Frontal cortex (tissue), 4 donors: ENCODE measurements at places on chromosomes 2 and 18. TPM values are rescaled to one million over a fixed set of nuclear protein-coding genes. Genes with fewer than 3 reads are reported as not detected.

The ANO7 gene
- 0.41 TPM for total RNA-seq

The GKN2 gene
- not detected for total RNA-seq

The AMER3 gene
- 44.0 TPM for total RNA-seq

The C2orf78 gene
- total RNA-seq, result not detected

The TMEM169 gene
- total RNA-seq, result 23.2 TPM

The COX5B gene
- 351 TPM for total RNA-seq

The ALMS1 gene
- 61.1 TPM for total RNA-seq

The GREB1L gene
- total RNA-seq, result 1.6 TPM

The FER1L5 gene
- total RNA-seq, result 0.41 TPM

The PLCD4 gene
- total RNA-seq, result 1.2 TPM

The DYNC1I2 gene
- 280 TPM for total RNA-seq

The CDCA7 gene
- 14.3 TPM for total RNA-seq

The KLHL41 gene
- 4.1 TPM for total RNA-seq

The HS1BP3 gene
- total RNA-seq, result 7.7 TPM

The KLHL30 gene
- total RNA-seq, result under 0.01 TPM

The GCG gene
- 0.41 TPM for total RNA-seq

The SIX3 gene
- total RNA-seq, result 1.2 TPM

The C2orf80 gene
- total RNA-seq, result 38.3 TPM

The G6PC2 gene
- total RNA-seq, result not detected

The UGT1A8 gene
- not detected for total RNA-seq

The SLC40A1 gene
- total RNA-seq, result 45.2 TPM

The MEP1B gene
- total RNA-seq, result 0.41 TPM

The CARF gene
- total RNA-seq, result 20.0 TPM
